Activated T-helper 1 cell treated with anti-CD3 and anti-CD28 coated beads, Interleukin-12 subunit alpha, Interleukin-12 subunit beta, Interleukin-2, Interleukin-4 antibody, amounts not matched to agents 30 ng/mL and 10 ng/mL and 1 ng/mL, durations not matched to agents 14 hours and 24 hours and 36 hours (primary cell): ENCODE measurements at places on chromosomes 12 and 14. TPM values are rescaled to one million over a fixed set of nuclear protein-coding genes. Genes with fewer than 3 reads are reported as not detected.

The LRRC23 gene
- 5.3 and 5.6 TPM in 2 replicates for total RNA-seq

The GPR65 gene
- 8.0 and 8.2 TPM in 2 replicates for total RNA-seq

The MANSC4 gene
- total RNA-seq = not detected in 2 replicates

The CTSG gene
- total RNA-seq = not detected in 2 replicates

The REM2 gene
- 0.39 TPM in 1 of 2 replicates, not detected in the other for total RNA-seq

The ORMDL2 gene
- total RNA-seq = 58.9 and 61.2 TPM in 2 replicates

The GALNT9 gene
- not detected in 2 replicates for total RNA-seq

The KRT6C gene
- total RNA-seq = not detected in 2 replicates

The HNF1A gene
- not detected in 2 replicates for total RNA-seq

The DNAI7 gene
- 0.23 TPM in 1 of 2 replicates, not detected in the other for total RNA-seq

The USP44 gene
- 3.6 and 4.4 TPM in 2 replicates for total RNA-seq

The KLRC2 gene
- total RNA-seq = not detected in 2 replicates

The CNPY2 gene
- total RNA-seq = 170 and 172 TPM in 2 replicates

- H3K27ac ChIP-seq = no peak overlapping the region
- H3K36me3 ChIP-seq = peaks cover 23% of the 10 kb centered on the region
- no peaks in the 10 kb centered on the region for H3K4me1 ChIP-seq
- H3K4me3 ChIP-seq = no peak overlapping the region
- DNase-seq = no peak
These were observed 90.0 kb upstream of the TMEM263 start for GRCh38 chr12:106865683-106866082.

- peaks cover 20% of the 10 kb centered on the region for H3K36me3 ChIP-seq
- H3K4me1 ChIP-seq = peaks cover 28% of the 10 kb centered on the region
- no peak for DNase-seq
- no peak overlapping the region for H3K4me3 ChIP-seq
These were observed 168.5 kb downstream of the FOXN3 start for GRCh38 chr14:89248411-89249064.

DNA sequence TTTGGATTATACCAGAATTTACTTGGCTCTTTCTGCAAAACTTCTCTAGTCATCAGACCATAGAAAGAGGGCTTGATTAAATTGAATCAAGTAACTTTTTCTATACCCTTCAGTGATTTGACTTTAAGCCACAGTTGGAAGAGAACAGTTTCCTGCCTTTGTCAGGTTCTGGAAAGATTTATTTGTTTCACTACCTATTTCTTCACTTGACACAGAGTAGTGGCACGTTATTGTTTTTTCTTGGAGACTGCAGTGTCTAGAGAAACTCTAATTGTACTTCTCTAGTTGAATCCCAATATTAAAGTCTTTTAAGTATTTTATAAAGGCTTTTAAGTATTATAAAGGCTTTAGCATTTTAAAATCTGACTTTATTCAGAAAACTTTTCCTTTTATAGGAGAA lies 138.1 kb downstream of the TMEM117 start:
- no peak for DNase-seq
- no peak overlapping the region for H3K27ac ChIP-seq
- no peak overlapping the region for H3K4me3 ChIP-seq
- H3K27me3 ChIP-seq = no peaks in the 10 kb centered on the region

GRCh38 chr12:97308576-97309198 lies 153.9 kb upstream of the RMST start:
- H3K36me3 ChIP-seq = no peaks in the 10 kb centered on the region
- no peaks in the 10 kb centered on the region for H3K4me1 ChIP-seq
- no peak overlapping the region for H3K4me3 ChIP-seq
- H3K27me3 ChIP-seq = peaks cover 6% of the 10 kb centered on the region
- no peak for DNase-seq

- no peak overlapping the region for H3K27ac ChIP-seq
- H3K27me3 ChIP-seq = peaks cover 6% of the 10 kb centered on the region
- H3K36me3 ChIP-seq = no peaks in the 10 kb centered on the region
These were observed 320.2 kb downstream of the GRIN2B start for GRCh38 chr12:13661005-13661887.

DNA sequence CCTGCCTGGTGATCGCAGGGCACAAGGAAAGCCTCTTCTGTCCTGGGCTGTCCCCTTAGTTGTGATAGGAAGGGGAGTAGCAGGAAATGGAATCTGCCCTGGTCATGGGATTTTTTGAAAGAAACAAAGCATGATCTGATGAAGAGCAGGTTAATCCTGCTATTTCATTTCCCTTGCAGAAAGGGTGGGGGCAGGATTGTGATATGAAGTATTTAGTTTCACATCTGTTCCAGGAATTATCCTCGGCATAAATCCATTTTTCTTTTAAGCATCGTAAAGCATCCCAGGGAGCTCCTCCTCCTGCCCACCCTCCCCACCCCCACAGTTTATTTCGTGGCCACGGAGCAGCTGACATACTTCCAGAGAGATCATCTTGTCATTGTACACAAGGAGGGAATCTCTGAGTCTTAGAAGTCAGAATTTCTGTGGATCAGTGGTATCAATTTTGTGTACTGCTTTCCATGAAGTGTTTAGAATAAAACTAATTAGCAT lies 53.1 kb downstream of the TGFB3 start:
- no peaks in the 10 kb centered on the region for H3K4me1 ChIP-seq
- H3K4me3 ChIP-seq = no peak overlapping the region
- no peak overlapping the region for H3K27ac ChIP-seq
- no peaks in the 10 kb centered on the region for H3K27me3 ChIP-seq

DNA sequence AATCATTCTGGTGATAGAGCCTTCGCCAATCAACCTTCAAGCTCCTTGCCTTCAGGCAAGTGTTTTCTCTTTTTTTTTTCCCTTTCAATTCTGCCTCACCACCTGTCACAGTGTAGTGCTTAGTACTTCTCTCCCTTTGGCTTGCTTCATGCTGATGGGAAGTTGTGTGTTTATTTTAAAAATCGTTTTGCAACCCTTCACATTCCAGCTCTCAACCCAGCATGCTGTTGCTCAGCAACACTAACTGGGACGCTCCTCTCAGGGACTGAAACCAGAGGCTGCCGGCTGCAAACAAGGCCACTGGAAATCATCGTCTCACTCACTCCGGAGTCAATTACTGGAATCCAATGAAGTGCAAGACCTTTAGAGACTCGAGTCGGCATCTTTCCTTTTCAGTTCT lies 342.7 kb downstream of the PRKD1 start:
- H3K27ac ChIP-seq = no peak overlapping the region
- no peak overlapping the region for H3K4me3 ChIP-seq
- no peaks in the 10 kb centered on the region for H3K36me3 ChIP-seq
- H3K4me1 ChIP-seq = no peaks in the 10 kb centered on the region
- DNase-seq = no peak

GRCh38 chr12:93106910-93107309 lies 177.8 kb upstream of the EEA1 start:
- H3K36me3 ChIP-seq = no peaks in the 10 kb centered on the region
- no peaks in the 10 kb centered on the region for H3K4me1 ChIP-seq
- no peaks in the 10 kb centered on the region for H3K27me3 ChIP-seq
- no peak for DNase-seq

- H3K27me3 ChIP-seq = no peaks in the 10 kb centered on the region
- peaks cover 13% of the 10 kb centered on the region for H3K4me1 ChIP-seq
- no peak for DNase-seq
These were observed 5.5 kb downstream of the PUS1 start for GRCh38 chr12:131934535-131934934.

DNA sequence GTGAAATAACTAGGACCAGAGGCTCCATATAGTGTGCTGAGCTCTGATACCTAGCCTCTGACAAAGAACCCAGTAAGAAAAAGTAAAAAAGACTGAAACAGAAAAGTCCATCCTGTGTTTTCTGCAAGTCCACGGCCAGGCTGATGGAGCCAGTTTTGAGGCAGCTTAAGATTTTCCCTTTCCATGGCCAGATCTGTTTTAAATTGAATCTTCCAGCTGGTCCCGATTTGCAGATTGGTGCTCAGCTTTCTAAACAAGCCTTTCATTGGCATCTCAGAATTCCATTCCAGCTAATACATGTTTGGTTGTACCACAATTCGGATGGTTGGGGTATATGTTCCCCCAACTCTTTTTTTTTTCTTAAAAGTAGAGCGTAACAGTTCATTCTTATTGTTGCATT lies 152.0 kb downstream of the DACT1 start:
- no peak overlapping the region for H3K27ac ChIP-seq
- H3K27me3 ChIP-seq = peaks cover 2% of the 10 kb centered on the region
- H3K36me3 ChIP-seq = no peaks in the 10 kb centered on the region
- H3K4me3 ChIP-seq = no peak overlapping the region
- DNase-seq = no peak

- no peaks in the 10 kb centered on the region for H3K4me1 ChIP-seq
- no peaks in the 10 kb centered on the region for H3K27me3 ChIP-seq
- no peak overlapping the region for H3K27ac ChIP-seq
- no peaks in the 10 kb centered on the region for H3K36me3 ChIP-seq
- no peak for DNase-seq
- H3K4me3 ChIP-seq = no peak overlapping the region
These were observed 99.3 kb downstream of the RAD51B start for GRCh38 chr14:67918838-67919237.

GRCh38 chr14:104550861-104551728 lies 28.5 kb upstream of the C14orf180 start:
- no peaks in the 10 kb centered on the region for H3K36me3 ChIP-seq
- peaks cover 2% of the 10 kb centered on the region for H3K27me3 ChIP-seq
- no peaks in the 10 kb centered on the region for H3K4me1 ChIP-seq
- DNase-seq = no peak
- H3K4me3 ChIP-seq = no peak overlapping the region

DNA sequence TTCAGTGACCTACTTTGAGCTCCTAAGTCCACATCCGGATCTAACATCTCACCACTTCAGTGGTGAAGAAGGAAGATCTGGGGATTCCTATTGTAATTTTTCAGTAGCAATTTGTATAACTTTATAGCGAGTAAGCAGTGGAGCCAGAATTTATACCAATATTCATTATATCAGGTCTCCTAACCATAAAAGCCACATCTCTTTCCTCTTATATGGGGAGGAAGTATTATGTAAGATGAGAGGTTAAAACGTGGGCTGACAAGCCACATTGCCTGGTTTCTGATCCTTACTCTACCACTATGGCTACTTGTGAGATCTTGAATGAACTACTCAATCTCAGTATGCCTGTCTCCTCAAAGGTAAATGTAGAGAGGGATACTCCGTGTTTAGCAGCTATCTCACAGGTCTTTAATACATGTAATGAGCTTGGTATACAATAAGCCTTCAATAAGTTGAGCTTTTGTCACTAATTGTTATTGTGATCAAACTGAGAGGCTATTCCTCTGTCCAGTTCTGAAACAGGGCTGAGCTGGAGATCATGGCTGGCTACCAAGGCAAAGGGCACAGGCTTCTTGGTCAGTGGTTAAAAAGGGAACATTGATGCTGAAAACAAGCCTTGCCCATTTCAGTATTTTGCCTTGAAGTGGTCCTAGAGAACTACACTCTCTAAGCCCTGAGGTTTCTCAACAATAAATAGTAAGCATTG lies 3.3 kb upstream of the TMEM117 start:
- peaks cover 23% of the 10 kb centered on the region for H3K27me3 ChIP-seq
- no peaks in the 10 kb centered on the region for H3K36me3 ChIP-seq
- no peak for DNase-seq
- H3K27ac ChIP-seq = no peak overlapping the region
- H3K4me3 ChIP-seq = no peak overlapping the region

- peaks cover 10% of the 10 kb centered on the region for H3K27me3 ChIP-seq
- H3K36me3 ChIP-seq = no peaks in the 10 kb centered on the region
- H3K27ac ChIP-seq = no peak overlapping the region
- H3K4me3 ChIP-seq = no peak overlapping the region
These were observed 167.5 kb downstream of the PPM1H start for GRCh38 chr12:62767496-62767895.

- peaks cover 16% of the 10 kb centered on the region for H3K27me3 ChIP-seq
- no peaks in the 10 kb centered on the region for H3K4me1 ChIP-seq
- no peak overlapping the region for H3K4me3 ChIP-seq
- H3K27ac ChIP-seq = no peak overlapping the region
These were observed 397 bp downstream of the BDKRB1 start for GRCh38 chr14:96256407-96256806.
